ENCODE measurements at places on chromosomes 6 and 20.

DNA sequence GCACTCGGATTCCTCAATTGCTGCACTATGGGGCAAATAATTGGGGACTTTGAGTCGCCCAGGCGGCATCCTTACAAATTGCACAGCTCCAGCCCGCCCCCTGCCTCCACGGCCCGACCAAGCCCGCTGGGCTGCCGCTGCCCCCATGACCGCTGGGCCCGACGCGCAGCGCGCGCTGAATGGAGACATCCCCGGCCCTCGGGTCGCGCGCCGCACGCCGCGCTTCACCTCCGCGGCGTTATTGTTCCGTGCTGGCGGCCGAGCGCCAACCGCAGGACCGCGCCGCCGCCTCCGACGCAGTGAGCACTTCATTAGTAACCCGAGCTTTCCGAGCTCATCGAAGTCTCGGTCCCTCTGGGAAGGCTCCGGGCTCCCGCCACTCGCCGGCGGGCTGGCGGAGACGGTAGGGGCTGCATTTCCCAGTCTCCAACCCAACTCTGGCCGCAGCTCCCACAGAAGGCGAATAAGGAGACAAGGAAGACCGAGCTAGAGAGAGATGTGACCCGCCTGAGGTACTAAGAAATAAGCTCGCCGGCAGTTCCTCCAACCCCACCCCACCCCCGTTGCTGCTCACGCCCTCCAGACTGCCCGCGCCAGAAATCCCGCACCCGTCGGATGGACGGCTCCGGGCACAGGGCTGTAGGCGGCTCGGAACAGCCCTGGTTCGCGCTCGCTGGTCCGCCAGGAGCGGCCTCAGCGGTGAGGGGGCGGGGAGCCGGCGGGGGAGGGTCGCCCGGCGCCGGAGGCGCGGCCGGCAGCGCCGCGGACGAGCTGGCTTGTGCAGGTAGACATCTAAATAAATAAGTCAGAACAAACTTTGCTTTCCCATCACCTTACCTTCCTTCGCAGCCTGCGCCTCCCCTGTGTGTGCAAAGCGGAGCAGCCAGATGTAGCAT, 703 bp downstream of the EPHA7 start:
- DNase-seq = peak; percentile 43

DNA sequence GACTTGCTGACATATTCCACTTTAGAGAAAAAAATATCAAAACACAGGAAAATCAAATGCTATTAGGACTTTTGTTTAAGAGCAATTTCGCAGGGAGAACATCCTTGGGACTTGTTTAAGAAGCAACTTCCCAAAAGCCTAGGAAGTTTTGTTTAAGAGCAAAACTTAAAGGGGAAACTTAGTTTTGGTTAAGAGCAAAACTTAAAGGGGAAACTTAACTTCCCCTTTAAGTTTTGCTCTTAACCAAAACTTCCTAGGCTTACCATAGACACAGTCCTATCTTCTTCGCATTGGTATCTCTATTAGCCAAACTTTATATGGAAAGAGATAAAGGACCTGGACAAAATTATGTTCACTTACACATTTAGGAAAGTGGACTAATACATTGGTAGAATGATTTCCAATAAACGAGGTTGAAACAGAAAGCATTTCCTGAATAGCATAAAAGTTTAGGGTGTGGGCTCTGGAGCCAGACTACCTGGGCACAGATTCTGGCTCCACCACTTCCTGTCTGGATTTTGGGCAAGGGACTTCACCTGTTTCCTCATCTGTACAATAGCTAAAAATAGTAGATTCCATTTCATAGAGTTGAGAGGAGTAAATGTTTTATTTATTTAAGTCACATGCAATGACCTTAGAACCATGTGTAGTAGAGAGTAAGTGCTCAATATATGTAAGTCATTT, 15.7 kb downstream of the PAQR8 start:
- DNase-seq = no peak

DNA sequence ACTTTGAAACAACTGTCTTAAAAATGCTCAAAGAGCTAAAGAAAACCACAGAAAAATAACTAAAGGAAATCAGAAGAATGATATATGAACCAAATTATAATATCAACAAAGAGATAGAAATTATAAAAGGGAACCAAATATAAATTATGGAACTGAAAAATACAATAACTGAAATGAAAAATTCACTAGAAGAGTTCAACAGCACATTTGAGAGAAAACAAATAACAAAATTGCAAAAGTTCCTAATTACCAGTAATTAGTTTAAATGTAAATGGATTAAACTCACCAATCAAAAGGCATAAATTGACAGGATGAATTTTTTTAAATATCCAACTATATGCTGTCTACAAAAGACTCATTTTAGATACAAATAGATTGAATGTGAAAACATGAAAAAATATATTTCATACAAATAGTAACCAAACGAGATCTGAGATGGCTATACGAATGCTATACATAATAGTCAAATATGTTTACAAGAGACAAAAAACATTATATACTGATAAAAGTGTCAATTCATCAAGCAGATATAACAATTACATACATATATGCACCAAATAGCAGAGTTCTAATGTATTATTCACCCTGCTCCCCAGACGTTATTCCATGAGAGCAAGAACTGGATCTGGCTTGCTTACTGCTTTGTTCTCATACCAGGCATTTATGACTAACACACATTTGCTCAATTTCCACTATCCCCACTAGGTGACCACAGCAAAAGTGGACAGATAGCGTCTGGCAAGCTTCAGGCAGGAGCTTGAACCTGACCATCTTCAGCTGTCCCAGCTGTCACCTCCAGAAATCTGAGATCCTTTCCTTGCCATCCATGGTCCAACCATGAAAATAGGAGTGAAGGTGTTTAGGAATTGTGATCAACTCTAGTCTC, 72.4 kb upstream of the SIRPA start:
- no peak for DNase-seq

- no peak for DNase-seq
These were observed 98.3 kb downstream of the SIM1 start for GRCh38 chr6:100366419-100366818.

DNA sequence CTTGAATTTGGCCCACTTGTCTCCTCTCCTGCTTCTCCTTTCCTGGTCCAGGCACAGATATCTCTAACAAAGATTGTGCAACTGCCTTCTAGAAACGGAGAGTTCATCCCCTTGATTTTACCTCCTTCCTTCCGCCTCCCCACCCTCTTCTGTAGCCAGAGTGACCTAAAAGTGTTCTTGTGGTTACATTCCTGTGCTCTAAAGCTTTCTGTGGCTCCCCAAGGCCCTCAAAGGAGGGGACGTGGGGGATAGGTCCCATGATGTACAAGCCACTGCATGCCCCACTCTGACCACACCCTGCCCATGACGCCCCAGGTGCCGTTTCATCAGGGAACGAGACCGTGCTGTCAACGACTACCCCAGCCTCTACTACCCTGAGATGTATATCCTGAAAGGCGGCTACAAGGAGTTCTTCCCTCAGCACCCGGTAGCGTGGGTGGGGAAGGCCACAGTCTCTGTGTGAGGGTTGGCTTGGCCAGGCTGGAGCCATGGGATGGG, 8.2 kb downstream of the CDC25B start:
- peak; percentile 55 for DNase-seq

DNA sequence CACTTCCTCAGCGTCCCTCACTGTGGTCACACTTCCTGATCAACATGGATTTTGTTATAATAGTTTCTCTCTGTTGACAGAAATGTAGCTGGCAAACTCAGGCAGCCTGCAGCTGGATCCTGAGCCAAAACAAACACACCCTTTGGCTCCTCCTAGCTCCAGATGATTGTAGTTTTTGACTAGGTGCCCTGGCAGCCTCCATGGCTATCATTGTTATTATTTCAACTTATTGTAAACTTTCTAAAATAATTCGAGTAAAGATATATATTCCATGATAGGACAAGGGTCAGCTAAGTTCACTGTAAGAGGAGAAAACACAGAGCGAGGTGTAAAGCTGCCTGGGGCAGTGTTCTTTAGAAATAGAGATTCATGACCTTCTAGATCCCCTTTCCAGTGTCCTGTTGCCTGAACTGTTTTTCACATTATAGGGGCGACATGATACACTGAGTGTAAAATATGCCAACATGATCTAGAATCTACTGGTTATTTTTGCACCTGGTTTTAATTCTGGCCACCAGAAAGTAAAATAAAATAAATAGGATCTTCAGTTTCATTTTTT, 98.2 kb upstream of the HDGFL1 start:
- peak; percentile 71 for DNase-seq

DNA sequence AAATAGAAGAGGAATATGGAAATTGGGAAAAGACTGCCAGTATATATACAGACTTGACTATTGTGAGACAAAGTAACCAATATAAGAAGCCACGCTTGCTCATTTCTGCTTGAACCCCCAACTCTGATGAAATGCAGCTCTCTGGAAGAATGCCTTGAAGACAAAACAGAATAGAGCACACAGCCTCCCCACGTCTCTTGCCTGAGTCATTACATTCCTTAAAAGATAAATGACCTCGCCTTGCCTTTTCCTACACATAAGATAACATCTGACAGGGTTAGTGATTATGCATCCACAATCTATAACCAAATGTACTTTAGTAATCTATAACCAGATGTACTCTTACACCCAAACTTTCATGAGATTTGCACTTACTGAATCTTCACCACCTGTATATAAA, 141.1 kb upstream of the EEF1E1 start:
- no peak for DNase-seq

DNA sequence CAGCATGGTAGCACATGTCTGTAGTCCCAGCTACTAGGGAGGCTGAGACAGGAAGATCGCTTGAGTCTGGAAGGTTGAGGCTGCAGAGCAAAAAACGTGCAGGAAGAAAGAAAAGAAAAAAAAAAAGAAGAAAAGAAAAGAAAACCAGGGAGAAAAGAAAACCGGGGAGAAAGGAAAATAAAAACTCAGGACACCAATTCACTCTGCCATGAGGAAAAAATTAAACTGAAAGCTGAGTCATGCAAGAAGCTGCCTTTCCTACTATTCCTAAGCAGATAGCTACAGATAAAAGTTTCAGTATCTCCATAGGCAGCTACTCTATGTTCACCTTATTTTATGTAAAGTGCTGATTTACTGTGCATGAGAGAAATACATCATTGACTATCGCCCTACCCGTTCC, 10.5 kb downstream of the PTGIS start:
- peak; percentile 27 for DNase-seq

DNA sequence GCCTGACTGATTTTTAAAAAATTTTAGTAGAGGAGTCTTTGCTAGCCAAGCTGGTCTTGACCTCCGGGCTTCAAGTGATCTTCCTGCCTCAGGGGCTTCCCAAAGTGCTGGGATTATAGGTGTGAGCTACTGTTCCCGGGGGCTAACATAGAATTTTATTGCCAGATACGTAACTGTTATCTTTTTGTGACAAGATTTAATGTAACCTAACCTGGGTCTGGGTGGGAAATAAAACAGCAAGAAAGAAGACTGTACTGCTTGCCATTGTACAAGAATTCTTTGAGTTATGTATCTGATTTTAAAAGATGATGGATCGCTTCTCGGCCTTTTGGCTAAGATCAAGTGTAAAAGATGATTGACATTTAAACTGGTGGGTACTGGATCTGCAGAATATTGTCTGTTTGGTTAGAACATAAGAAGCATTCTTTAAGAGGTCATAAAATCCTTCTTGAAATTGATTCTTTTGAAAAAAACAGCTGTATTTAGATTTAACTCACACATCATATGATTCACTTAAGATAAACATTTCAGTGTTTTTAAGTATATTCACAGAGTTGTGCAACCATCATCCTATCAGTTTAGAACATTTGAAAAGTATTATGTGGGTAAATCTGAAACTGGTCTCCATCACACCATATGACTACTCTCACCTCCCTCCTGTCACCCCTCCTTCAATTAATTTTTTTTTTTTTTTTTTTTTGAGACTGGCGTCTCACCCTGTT, 21.6 kb downstream of the TPX2 start:
- no peak for DNase-seq

GRCh38 chr6:2582268-2582667, 168.5 kb downstream of the MYLK4 start:
- no peak for DNase-seq

GRCh38 chr6:52953911-52954839, 40.9 kb downstream of the GSTA4 start:
- DNase-seq = no peak

DNA sequence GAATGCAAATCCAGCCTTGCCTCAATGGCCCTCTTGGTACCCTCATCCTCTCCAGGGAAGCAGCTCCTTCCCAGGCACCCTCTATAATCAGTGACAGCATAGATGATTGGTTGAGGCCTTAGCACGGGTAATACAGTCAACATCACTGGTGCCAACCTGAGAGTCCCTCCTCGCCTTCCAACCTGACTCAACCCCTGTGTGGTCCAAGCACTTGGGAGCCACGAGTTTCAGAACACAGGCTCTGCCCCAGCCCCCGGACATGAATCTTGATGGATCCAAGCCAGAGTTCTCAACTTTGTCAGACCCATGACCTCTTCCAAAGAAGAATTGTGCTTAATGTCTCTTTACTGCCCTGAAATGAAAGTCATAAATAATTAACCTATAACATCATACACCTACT, 213.9 kb downstream of the PREX1 start:
- peak; percentile 19 for DNase-seq

Measured in ureter (tissue), 1 donor.